Bronchus fibroblast of lung (primary cell): ENCODE measurements at places on chromosomes 6 and 20. TPM values are rescaled to one million over a fixed set of nuclear protein-coding genes. Genes with fewer than 3 reads are reported as not detected.

KIF16B gene
- total RNA-seq: 4.0 and 4.3 TPM in 2 replicates

FOXP4 gene
- total RNA-seq: 3.2 and 3.7 TPM in 2 replicates

SEMG1 gene
- total RNA-seq: not detected in 2 replicates

CALHM4 gene
- not detected in 2 replicates for total RNA-seq

SMPD2 gene
- 7.6 and 11.6 TPM in 2 replicates for total RNA-seq

MYO6 gene
- total RNA-seq: 6.5 and 8.2 TPM in 2 replicates

TSHZ2 gene
- total RNA-seq: under 0.01 and 0.17 TPM in 2 replicates

PRKN gene
- 0.89 and 2.9 TPM in 2 replicates for total RNA-seq

CAPN11 gene
- total RNA-seq: not detected in 2 replicates

ZNF343 gene
- total RNA-seq: 5.0 and 5.2 TPM in 2 replicates

TREM2 gene
- not detected in 2 replicates for total RNA-seq

DACT2 gene
- 0.15 TPM in 1 of 2 replicates, not detected in the other for total RNA-seq
